ENCODE measurements at places on chromosomes 2 and 18.
A peak's percentile ranks its signal among the peaks of the same experiment; 100 is the strongest.

DNA sequence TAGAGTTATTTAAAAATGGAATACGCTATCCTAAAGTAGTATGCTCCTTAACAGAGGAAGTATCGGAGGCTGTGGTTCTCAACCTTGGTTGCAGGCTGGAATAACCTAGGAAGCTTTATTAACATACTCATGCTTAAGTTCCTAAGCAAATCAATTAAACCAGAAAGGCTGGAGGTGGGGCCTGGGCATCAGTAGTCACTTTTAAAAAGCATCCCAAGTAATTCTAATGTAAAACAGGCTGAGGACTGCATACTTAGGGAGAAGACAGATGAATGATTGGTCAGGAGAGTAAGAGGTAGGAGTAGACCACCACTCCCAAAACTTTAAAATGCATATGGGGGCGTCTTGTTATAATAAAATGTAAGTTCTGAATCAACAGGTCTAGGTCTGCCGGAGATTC lies 15.3 kb downstream of the ACAA2 start:
- no peak for DNase-seq

GRCh38 chr18:79573921-79574491 lies 105.6 kb upstream of the CTDP1 start:
- DNase-seq: peak; percentile 52

DNA sequence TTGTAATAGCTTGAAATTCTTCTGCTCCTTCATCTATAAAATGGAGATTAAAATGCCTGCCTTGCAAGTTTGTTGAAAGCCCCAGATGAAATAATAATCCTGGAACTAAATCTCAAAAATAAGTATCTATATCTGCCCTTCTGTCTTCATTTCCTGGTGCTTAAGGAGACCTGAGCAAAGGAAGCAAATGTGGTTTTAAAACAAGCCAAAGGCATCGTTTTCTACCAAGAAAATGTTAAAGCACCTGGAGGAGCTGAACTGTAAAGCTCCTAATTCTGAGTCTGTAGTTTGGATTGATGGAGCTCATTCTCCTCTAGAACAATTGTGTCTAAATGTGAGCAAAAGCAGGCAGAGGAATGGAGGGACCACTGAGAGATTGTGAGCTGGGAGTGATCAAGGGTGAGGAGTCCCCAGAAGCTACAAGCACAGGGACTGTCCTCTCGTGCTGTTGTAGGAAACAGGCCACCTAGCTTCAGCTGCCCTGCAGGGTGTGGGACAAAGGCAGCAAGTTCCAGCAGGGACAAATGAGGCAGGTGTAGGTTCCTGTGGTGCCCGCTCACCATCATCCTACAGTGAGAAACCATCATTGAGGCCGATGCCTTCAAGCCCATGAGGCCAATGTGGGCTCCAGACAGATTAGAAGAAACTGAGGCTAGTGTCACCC lies 420.7 kb upstream of the TRIB2 start:
- no peak for DNase-seq

DNA sequence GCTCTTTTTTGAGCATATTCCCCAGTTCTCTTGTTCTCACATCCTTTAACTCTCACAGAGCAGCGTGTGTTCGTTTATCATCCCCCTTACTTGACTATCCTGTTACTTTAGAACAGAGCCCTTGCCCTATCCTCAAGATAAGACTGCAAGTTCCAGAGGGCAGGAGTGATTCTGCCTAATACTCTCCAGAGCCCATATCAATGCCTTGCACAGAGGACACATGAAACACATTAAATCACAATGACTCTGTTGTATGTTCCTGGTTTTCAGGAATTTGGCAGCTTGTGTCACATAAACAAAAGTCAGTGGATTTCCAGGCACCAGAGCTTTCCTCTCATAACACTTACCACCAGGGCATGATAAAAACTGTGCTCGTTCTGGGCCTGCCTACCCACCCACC lies 156.7 kb downstream of the RNF144A start:
- no peak for DNase-seq

GRCh38 chr2:241112046-241112445 lies 10.0 kb upstream of the MTERF4 start:
- DNase-seq: no peak

GRCh38 chr2:118577202-118577601 lies 270.2 kb downstream of the EN1 start:
- DNase-seq: no peak

- no peak for DNase-seq
Measured at GRCh38 chr2:240645346-240645745, 20.1 kb downstream of the GPR35 start.

- DNase-seq: no peak
Measured at GRCh38 chr18:5678278-5678677, 134.5 kb upstream of the EPB41L3 start.

- DNase-seq: no peak
Measured at GRCh38 chr2:219766658-219767057, 139.2 kb downstream of the SLC4A3 start.

GRCh38 chr2:144893464-144893863 lies 373.5 kb upstream of the ZEB2 start:
- no peak for DNase-seq

DNA sequence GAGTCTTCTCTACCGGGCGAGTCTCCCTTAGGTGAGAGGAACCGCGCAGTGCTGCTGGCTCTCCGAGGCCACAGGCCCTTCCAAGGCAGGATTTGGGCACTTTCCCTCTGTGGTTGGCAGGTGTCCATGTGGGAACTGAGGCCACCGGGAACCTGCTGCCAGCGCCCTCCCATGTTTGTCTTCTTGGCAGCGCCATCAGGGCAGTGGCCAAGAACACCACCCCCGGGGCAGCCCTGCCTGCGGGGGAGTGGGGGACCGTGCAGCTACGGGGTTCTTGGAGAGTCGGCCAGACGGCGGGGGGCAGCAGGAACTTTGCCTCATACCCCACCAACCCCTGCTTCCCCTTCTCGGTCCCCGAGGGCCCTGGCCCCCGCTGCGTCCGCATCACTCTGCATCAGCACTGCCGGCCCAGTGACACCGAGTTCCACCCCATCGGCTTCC lies 10.0 kb downstream of the CAPN10 start:
- DNase-seq: peak; percentile 62

DNA sequence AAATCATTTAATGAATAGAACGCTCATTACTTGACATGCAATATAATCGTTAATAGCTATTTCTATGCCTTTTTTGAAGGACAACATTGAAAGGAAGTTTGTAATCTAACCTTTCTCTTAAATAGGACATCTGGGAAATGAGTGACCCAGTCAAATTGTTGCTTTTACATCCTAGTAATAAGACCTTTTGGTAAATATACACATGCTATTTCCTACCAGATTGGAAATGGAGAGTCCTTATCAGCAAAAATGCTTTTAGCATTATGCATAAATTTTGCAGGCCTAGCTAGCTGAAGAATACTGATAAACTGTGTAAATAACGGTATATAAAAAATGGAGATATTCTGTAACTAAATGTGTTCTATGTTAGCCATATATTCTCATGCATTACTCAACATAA lies 567.3 kb upstream of the DSEL start:
- DNase-seq: no peak

DNA sequence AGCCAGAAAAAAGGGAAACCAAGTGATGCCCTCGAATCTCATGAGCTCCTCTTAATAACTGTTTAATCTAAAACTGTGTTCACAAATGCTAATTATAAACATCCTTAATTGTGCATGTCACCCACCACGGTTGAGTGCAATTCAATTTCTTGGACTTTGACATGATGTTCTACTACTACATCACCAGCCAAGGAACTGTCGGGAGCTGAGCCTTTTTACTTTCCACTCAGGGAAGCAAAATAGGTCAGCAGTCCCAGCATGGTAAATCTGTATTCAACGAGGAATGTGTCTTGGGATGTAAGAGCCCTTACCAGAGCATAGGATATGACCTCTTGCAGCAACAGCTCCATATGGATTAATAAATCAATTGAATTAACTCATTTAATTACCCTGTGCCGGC lies 20.8 kb upstream of the REG3G start:
- DNase-seq: no peak

GRCh38 chr2:119173556-119174060 lies 15.1 kb upstream of the C1QL2 start:
- DNase-seq: no peak

DNA sequence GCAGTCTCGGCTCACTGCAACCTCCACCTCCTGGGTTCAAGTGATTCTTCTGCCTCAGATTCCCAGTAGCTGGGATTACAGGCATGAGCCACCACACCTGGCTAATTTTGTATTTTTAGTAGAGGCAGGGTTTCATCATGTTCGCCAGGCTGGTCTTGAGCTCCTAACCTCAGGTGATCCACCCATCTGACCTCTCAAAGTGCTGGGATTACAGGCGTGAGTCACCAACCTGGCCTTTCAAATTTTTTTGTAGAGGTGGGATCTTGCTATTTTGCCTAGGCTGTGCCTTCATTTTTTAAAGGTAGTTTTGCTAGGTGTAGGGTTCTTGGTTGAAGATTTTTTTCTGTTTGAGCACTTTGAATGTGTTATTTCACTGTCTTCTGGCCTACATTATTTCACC lies 6.2 kb downstream of the HAUS1 start:
- DNase-seq: no peak

DNA sequence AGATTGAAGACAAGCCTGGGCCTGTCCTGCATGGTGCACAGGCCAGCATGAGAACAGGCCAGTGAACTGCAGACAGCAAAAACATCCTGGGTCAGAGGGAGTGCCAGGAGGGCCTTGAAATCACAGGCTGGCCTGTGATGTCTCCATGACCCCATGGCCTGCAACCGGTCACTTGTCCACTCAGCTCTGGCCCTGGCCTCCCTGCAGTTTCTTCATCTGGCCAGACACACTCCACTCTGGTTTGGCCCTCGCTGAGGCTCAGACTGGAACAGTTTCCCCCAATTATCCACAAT lies 12.6 kb downstream of the CYRIA start:
- DNase-seq: no peak

DNA sequence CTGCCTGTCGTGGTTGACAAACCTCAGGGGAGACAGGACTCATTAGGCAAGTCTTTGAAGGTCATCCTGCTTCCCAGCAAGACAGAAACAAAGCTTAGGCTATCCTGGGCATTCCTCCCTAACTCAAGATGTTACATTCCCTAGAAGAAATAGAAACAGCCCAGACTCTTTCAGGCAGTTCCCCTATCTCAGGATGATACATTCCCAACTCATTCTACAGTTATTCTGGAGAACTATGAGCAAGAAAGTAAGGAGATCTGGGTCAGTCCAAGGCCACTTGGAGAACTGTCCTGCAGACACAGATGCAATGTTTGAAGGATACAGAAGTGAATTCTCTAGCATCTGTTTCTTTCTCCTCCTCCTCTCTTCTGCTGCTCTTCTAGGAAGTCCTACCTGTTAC lies 220.1 kb upstream of the NCKAP5 start:
- DNase-seq: no peak

DNA sequence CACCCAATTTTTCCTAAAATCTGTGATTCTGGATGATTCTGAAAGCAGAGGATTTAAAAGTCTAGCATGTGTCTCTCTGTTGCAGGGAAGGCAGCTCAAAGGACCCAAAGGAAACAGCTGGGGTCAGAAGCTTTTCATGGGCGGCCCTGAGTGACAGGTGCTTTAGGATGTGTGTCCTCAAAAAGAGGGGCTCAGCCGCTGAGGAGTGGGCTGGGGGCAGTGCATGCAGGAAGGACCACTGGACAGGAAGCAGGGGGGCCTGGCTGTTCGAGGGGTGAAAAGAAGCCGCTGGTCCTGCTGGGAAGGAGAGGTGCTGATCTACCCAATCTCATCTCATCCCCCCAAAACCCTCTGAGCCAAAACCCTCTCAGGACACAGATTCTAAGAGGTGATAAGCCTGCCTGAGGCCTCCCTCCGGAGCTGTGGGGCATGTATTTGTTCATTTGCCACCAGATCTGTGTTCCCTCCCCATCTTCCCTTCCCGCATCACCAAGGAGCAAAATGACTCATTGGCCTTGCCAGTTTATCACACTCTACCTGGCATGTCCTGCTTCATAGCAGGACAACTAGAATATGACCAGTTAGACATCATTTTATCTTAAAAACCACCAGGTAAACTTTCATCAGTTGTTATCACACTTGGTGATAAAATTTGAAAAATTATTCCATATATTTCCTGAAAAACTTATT lies 98.8 kb upstream of the MGAT4A start:
- DNase-seq: no peak

DNA sequence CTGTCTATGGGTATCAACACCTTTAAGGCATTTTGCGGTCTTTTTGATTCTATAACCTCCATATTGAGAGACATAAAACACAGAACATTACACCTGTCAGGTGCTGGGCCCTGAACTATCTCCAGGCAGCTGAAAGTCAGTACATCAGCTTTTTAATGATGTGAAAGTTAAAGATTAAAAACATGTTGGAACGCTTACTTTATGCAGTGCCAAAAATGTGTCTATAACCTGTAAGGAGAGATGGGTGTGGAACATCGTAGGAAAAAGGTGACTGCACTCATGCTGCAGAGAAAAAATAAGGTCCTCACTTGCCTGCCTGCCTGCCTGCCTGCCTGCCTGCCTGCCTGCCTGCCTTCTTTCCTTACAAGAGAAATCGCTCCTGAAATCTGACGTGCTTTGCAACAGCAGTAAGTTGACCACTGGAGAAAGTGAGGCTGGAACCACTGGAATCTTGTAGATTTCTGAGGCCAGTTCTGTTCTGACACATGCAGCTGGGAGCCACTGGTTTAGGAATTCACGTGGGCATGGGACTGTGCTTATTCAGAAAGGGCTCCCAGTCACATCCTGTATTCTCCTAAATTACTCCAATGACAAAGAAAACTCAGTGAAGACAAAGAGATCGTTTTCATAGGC lies 34.1 kb downstream of the BCL11A start:
- no peak for DNase-seq

DNA sequence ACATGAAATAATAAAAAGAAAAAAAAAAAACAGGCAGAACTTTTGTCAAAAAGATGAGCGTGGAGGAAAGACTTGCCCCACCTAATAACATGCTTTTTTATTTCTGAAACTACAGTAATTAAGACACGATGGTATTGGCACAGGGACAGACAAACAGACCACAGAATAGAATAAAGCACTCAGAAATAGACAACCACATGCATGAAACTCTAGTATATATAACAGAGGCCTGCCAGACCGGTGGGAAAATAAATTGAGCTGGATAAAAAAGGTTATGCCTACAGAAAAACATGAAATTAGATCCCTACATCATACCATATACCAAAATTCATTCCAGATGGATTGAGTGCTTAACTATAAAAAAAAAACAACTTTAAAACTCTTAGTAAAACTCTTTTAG lies 163.1 kb downstream of the NRP2 start:
- DNase-seq: no peak

- no peak for DNase-seq
Measured at GRCh38 chr2:226466589-226466988, 333.0 kb downstream of the IRS1 start.

DNA sequence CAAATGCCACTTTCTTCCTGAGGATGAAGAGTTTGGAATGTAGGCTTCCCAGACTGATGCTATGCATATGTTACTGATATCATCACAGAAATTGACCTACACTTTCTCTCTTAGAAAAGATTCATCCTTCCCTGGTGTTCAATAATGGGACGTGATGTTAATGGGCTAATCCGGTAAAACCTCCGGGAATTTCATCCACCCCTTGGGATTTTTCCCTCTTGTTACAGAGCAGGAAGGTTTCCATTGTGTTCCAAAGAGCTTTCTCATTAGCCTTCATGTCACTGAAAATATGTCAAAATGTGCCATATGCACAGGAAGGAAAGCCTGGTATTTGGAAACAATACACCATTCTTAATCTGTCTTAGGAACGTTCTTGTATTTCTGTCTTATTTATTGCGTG lies 20.7 kb downstream of the ALPK2 start:
- no peak for DNase-seq

- DNase-seq: no peak
Measured at GRCh38 chr2:102664471-102664909, 45.1 kb downstream of the SLC9A2 start.

GRCh38 chr2:200735061-200735460 lies 76.6 kb upstream of the BZW1 start:
- no peak for DNase-seq
